Activated CD4-positive, alpha-beta T cell treated with anti-CD3 and anti-CD28 coated beads, Interleukin-10, Interleukin-2, amounts not matched to agents 100 ng/mL and 50 ng/mL, durations not matched to agents 16 hours and 8 hours (primary cell): ENCODE measurements at places on chromosomes 4 and X.

GRCh38 chr4:65861993-65862392 lies 191.7 kb upstream of the EPHA5 start:
- DNase-seq = no peak

GRCh38 chr4:110183643-110184042 lies 14.8 kb downstream of the ELOVL6 start:
- no peak for DNase-seq

- no peak for DNase-seq
Observed at GRCh38 chr4:142473218-142473959, 372.7 kb downstream of the INPP4B start.

DNA sequence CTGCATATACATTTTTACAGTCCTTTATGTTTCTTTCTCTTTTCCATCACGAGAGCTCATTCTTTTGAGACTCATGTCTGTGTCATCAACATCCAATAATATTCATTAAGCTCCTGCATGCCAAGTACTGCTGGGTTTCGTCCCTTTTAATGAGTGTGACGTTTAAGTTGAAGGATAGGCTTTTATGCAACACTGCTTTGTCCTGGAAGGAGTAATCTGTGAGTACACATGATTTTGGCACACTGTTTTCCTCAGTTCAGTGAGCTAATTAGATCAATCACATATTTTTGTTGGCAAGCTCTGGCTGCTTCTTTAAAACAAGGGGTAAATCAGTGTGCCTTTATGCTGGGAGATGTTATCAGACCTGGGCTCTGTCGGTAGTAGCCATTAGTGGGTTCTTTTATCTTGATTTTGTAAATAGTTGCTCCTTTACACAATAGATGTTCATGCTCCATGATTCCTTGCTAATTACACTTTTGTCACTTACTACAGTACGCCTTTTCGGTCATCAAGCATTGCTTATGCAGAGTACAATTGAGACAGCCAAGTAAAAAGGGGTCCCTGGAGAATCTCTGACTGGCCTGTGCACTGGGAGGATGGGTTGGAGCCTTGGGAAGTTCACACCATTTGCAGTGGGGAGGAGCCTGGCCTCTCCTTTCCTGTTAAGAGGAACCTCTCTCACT lies 132.6 kb downstream of the FHIP1A start:
- DNase-seq = no peak

DNA sequence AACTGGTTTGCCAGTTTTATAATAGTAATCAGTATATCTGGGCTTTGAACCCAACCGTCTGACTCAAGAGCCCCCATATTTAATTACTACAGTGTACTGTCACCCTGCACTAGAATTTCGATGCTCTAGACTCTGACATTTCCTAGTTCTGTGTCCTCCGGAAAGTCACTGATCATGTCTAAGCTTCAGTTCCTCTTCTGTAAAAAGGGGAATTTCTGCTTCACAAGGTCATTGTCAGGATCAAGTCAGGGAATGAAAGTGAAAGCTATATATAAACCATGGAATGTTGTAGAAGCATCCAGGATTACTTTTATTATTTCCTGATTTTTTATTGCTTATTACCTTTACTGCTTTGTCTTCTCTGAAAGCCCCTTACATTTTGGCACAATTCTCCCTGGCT lies 4.0 kb upstream of the KCNIP4 start:
- DNase-seq = no peak

DNA sequence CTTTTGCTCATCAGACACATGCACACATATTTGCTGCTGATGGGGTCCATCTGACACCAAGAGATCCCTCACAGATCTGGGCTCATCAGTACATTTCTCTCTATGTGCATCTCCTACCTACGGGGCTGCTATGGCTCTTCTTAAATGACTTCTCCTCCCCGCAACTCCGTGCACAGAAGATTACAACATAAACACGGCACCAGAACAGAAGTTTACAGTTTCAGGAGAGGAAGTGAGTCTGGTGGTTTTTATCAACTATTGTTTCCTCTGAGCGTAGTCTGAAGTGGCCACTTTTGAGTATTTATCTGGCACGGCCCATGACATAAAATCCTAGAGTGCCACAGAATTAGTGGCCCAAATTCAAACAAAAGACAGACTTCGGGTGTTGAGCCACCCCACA lies 263.8 kb downstream of the PRDM5 start:
- DNase-seq = no peak

- DNase-seq = peak; percentile 52
Observed at GRCh38 chr4:25180524-25181131, 20.4 kb upstream of the SEPSECS start.

DNA sequence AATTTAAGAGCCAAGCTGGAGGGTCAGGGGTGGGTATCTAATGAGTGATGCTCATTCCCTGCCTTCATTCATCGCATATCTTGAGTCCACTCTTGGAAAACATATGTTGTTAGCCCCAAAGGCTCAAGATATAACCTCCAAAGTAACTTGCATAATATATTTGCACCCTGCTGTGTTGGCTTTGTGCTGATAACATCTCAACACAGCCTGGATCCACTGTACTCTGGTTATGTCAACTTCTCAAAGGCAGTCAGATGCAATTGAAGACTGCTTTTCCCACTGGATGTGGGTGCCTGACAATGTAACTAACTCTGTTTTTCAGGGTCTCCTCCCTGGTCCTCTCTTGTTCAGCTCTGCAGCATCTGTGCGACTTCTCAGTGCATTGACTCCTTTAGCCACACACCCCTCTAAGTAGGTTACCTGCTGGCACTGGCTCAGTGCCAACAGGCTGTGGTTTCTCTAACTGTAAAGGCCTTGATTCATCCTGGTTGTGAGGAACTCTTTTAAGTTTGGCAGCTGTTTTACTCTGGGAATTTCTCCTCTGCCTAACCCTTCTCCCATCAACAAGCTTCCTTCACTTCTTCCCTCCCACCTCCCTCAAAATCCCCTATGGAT lies 28.1 kb downstream of the SLC16A2 start:
- no peak for DNase-seq

DNA sequence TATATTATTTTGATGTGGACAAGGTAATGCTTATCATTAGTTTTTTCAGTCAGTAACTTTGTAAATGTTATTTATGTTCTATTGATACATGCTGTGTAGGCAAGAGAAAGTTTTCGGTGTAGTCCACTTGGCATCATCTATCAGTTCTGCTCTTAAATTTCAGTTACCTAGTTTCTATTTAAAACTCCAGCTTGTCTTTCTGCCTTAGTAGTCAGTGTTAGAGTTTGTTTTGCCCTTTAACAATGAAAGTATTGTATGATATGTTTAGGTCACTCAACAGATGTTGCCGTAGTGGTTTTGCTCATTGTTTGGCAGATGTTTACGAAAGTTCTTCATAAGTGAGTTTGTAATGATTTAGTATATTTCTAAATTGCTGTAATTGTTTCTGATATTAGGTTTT lies 34.9 kb upstream of the FHDC1 start:
- no peak for DNase-seq

GRCh38 chr4:8096690-8097061 lies 61.9 kb downstream of the ABLIM2 start:
- no peak for DNase-seq

DNA sequence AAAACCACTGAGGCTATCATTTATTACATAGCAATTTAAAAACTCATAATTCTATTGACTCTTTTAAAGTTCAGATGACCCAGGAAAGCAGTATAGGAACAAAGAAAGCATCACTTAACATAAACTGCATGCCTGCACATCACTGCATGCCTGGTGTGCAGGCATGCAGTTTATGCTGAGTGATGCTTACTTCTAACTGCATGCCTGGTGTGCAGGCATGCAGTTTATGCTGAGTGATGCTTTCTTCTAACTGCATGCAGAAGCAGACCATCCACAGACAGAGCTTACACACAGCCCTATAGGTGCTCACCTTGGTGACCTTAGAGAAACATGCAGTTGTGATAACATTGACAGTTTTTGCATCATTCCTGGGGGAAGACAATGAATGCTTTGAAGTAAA lies 17.0 kb downstream of the SDAD1 start:
- no peak for DNase-seq

- DNase-seq = no peak
Observed at GRCh38 chr4:128510850-128511249, 223.2 kb upstream of the PGRMC2 start.

DNA sequence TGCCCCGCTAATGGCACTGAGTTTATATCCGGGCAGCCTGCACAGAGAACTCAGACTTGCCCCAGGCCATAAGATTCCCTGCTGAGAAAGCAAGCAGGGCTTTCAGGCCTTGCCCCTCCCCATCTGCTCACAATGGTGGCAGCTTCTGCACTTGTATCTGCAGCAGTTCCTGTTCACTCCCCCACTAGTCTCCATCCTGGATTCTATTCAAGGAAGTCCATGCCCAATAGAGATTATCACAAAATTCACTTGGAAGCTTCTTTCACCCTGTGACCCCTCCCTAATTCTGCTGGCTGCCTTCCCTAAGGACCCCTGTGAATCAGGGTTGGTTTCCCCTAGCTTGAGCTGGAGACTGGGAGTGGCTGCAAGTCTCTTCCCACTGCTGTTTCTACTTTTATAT lies 34.5 kb upstream of the UCP1 start:
- DNase-seq = no peak

DNA sequence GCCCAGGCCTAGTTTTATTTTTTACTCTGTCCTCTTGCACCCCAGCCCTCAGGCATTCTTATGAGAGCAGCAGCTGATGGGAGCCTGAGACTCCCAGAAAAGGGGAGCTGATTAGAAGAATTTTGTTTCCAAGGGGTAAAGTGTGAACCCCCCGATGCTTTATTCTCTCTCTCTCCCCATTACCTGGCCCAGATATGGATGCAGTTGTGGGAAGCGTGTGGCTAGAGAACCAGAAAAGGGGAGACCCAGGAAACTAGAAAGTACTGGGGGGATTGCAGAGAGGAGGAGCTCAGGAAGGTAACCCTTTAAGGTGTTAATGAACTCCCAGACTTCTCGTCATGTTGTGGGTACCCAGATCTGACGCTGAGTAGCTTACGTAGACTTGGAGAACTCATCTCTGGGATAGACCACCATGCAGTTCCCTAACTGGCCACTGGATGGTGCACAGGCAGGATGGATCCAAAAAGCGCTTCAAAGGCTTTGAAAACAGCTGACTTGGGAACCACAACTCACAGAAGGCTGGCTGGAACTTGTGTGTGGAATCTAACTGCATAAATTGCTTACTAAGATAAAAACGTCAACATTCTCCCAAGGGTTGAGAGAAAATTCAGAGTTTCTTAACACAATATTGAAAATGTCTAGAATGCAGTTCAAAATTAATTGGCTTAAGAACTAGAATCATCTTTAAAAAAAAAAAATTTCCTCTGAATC lies 64.7 kb downstream of the TBC1D14 start:
- DNase-seq = peak; percentile 84

DNA sequence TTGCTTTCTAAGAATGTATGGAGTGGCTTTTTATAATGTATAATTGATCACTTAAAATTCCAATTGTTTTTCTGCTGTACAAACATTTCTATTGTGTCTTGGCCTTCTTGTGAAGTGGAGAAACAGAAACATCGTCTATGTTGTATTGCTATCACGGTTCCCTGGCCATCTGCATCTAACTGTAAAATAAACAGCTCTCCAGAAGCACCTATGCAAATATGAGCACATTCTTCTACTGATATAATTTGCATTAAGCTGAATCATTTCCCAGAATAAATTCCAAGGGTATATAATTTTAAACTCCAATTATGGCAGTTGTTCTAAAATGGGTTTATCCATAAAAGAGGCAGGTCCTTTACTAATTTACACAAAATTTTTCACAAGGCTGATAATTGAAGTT lies 261.6 kb upstream of the STS start:
- no peak for DNase-seq

GRCh38 chr4:83282049-83282535 lies 2.5 kb downstream of the COQ2 start:
- DNase-seq = peak; percentile 75

GRCh38 chr4:16227462-16227868 lies 1.2 kb upstream of the TAPT1 start:
- DNase-seq = peak; percentile 13

- peak; percentile 71 for DNase-seq
Observed at GRCh38 chr4:76738086-76738931, 159.6 kb downstream of the SOWAHB start.

DNA sequence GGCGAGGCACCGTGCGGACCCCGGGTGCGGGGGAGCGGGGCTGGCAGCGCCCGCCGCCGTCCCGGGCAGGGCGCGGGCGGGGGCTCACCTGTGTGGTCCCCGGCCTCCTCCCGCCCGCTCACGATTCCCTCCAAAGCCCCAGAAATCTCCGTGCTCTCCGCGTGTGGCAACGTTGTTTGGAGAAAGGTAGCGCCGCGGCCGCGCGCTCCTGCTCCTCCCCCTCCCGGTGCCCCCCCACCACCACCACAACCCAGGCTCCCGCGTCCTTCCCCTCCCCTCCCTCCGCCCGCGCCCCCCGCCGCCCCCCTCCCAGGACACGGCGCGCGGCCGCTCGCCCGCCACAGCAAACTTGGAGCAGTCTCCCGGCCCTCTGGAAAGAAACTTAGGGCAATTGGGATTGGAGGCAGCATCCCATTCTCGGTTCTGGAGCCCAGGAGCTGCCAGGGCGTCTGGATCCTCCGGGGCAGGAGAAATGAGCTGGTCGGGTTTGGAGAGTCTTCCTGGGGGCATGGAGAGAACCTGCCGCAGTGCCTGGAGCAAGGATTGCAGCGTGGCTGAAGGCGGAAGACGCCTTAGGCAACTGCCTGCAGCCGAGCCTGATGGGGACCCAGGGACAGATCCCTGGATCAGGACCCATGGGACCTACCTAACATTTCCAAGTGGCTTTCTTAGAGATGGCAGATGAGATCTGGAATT lies 855 bp downstream of the KLF3 start:
- peak; percentile 41 for DNase-seq

- peak; percentile 28 for DNase-seq
Observed at GRCh38 chrX:136847874-136848273, 32.7 kb downstream of the RBMX start.

DNA sequence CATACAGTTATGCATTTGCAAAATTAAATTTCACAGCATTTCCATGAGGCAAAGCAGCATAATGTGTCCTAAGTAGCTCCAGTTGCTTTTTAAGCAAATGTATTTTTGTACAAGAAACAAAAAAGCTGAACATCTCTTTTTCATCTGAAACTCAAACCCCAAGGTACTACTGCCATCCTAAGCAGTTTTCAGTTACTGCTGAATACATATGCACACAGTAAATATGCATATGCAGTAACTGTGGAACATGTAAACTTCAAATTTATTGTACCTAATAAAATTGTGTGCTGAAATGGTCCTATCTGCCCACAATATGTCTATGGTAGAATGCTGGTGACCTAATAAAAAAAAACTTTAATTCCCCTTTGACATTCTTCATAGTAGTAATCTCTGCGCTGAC lies 458.6 kb upstream of the INTU start:
- no peak for DNase-seq

GRCh38 chr4:159177265-159178150 lies 74.6 kb downstream of the RAPGEF2 start:
- peak; percentile 31 for DNase-seq

DNA sequence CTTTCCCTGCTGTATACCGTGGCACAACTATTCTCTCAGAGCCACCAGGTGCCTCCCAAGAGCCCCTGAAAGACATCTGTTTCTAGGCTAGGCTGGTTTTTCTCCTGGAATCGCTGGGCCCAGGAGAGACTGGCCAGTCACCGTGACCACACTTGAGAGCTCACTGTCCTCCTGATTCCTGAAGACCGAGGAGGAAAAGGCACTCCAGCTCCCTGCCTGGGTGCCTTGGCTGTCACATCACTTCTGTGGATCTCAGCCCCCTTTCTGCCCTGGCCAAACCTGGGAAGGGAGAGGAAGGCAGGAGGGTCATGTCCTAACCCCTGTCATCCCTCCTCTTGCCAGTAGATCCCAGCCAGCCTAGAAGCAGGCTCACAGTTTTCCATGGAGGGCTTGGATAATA lies 54.7 kb upstream of the LAS1L start:
- no peak for DNase-seq

- DNase-seq = no peak
Observed at GRCh38 chr4:152961773-152962115, 25.6 kb downstream of the FHDC1 start.
